Mesendoderm (in vitro differentiated cells): ENCODE measurements at places on chromosomes 5 and 9.

GRCh38 chr9:71878327-71879274, 32.4 kb downstream of the ABHD17B start:
- H3K36me3 ChIP-seq, result no peaks in the 10 kb centered on the region
- no peak overlapping the region for H3K27ac ChIP-seq

DNA sequence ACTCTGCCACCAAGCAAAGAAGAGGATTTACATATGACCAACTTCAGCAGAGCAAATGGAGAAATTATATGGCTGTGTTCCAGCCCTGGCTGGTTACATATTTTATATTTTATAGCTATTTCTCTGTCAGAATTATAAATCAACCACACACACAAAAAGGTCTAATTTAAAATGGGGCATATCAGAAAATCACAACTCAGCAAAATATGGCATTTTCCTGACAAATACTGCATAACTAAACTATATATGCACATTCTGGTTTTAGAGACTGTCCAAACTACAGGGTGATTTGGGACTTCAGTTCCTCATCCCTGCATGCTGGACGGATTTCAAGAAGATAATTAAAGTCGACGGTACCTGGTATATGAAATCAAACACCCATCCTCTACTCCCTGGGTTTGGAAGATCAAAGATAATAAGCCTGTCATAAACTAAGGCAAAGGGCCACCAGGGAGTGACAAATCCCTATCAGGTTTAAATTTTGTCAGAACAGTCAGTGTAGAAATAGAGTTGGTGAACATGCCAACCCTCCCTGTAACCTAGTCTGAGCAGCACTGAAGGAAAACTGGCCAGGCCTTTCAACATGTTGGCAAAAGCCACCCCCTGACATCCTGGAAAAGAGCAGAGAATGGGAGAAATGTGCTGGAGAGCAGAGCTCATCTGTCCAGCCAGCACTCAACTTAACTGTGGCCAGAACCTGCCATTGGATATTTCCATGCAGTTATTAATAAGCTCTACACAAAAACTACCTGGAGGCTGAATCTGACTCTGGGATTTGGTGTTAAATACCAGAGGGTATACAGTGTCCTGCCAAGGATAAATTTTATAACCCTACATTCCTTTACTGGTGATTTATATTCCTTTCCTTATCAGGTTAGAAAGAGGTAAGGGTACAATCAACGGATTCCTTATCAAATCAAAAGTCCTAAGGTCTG, 235.7 kb downstream of the ENC1 start:
- H3K4me3 ChIP-seq, result no peak overlapping the region
- DNase-seq, result no peak
- no peak overlapping the region for H3K27ac ChIP-seq
- no peaks in the 10 kb centered on the region for H3K36me3 ChIP-seq
- H3K27me3 ChIP-seq, result no peaks in the 10 kb centered on the region

DNA sequence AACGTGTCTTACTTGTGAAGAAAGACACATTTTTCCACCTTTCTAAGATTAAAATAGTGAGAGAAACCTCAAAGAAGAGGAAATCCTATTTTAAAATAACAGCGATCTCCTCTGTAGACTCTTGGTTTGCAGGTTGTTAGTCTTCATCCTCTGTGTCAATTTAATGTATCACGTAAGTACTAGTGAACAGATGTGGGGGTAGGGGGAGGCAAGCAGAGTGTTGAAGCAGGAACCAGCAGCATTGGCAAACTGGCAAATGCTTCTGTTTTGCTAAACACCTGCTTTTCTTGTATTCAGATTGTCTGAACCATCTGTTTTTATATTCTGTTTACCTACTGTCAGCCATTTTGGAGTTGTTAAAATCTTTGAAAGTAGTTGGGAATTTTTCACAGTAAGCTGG, 159.3 kb upstream of the TLX3 start:
- H3K27ac ChIP-seq, result no peak overlapping the region
- no peaks in the 10 kb centered on the region for H3K36me3 ChIP-seq
- H3K4me3 ChIP-seq, result no peak overlapping the region
- no peaks in the 10 kb centered on the region for H3K27me3 ChIP-seq

DNA sequence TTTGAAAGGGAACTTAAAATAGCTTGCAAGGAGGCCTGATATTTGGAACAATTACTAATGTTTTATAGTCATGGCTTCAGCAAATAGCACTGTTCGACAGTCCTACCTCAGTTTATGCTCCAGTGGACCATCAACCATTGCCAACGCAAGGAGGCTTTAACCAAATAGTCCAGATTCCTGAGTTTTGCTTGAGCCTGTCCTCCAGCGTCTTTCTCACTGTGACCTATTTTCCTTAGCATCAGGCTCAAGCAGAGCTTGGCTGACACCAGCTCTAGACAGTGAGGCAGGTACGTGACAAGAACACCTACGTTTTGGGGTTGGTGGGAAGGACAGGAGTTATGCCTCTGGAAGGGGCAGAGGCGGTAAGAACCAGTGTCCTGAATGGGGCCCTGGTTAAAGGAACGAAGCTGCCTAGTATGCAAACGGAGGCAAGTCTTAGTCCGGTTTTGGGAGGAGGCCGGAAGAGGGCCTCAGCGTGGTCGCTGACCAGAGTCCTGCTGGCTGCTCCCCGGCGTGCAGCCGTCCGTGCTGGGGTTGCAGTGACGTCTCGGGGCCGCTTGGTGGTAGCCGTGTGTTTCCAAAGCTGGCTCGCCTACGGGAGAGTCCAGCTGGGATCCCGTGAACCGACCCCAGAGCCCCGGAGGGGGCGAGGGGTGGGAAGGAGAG, 998 bp upstream of the FGF18 start:
- H3K4me3 ChIP-seq, result no peak overlapping the region
- peaks cover 15% of the 10 kb centered on the region for H3K27me3 ChIP-seq

DNA sequence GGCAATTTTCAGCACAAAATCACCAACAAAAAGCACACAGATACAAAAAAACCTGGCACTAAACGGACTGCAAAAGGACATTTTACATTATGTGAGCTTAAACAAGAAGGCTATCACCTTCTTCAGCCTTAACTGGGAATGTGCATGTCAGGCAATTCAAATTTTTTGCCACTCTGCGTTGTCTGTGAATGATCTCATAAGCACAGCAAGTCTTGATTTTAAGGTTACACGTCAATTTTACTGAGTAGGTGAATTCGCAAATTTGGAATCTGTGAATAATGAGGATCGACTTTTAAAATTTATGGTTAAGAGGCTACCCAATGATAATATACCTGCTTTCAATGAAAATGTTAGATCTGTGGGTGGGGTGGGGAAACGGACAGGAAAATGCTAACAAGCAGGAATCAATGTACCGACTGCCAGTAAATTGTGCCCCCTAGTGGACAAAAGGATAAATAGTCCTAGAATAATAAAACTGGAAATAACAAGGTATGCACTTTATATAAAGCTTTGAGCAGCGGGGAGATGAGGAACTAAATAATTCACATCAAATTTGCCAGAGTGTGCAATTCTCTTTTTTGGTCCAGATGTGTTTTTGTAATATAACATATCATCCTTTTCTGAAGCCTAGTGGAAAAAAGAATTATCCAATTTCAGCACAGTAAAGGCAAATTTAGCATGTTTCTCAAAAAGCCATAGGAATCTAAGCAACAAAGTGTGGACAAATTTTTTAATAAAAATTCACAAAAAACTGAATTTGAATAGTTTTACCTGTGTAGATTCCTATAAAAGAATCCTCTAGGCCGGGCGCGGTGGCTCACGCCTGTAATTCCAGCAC, 20.5 kb downstream of the EQTN start:
- peak; percentile 59 for DNase-seq
- no peaks in the 10 kb centered on the region for H3K4me1 ChIP-seq
- H3K27me3 ChIP-seq, result no peaks in the 10 kb centered on the region
- no peaks in the 10 kb centered on the region for H3K36me3 ChIP-seq
- no peak overlapping the region for H3K4me3 ChIP-seq
- no peak overlapping the region for H3K27ac ChIP-seq

DNA sequence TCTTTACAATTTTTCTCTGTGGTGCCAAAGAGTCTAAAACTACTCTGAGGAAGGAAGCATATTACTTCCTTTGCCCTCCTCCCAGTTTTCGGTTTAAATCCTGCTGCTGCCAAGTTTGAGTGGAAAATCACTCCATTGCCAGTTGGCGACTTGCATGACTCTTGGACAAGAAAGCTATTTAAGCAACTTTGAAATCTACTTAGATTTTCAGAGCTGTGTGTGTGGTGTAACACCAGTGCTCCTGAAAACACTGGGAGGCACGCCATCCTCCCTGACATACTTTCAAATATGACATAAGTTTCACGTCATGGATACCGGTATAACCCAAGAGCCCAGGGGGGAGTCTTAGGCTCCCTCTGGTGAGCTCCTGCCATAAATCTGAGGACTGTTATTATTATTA, 83.5 kb upstream of the RIOK2 start:
- H3K36me3 ChIP-seq, result no peaks in the 10 kb centered on the region
- no peak for DNase-seq
- H3K4me1 ChIP-seq, result no peaks in the 10 kb centered on the region
- H3K27ac ChIP-seq, result no peak overlapping the region
- no peak overlapping the region for H3K4me3 ChIP-seq

DNA sequence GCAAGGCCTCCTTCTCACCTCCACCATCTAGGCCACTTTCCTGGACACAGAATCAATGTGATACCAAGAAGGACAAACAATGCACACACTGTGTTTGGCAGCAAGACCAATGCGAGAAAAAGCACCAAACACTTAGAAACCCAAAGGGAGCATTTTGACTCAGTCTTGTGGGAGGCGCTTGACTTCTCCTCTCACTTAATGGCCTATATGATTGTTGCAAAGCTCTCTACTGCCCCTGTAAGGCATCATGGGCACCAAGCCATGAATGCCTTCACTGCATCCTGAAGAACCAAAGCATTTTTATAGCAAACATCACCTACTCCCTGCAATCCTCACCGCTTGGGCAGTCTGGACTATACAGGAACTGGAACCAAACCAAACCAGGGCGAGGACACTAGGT, 57.5 kb downstream of the CDH6 start:
- DNase-seq, result peak; percentile 25
- no peaks in the 10 kb centered on the region for H3K27me3 ChIP-seq
- no peak overlapping the region for H3K4me3 ChIP-seq
- no peaks in the 10 kb centered on the region for H3K36me3 ChIP-seq
- no peaks in the 10 kb centered on the region for H3K4me1 ChIP-seq
- no peak overlapping the region for H3K27ac ChIP-seq

DNA sequence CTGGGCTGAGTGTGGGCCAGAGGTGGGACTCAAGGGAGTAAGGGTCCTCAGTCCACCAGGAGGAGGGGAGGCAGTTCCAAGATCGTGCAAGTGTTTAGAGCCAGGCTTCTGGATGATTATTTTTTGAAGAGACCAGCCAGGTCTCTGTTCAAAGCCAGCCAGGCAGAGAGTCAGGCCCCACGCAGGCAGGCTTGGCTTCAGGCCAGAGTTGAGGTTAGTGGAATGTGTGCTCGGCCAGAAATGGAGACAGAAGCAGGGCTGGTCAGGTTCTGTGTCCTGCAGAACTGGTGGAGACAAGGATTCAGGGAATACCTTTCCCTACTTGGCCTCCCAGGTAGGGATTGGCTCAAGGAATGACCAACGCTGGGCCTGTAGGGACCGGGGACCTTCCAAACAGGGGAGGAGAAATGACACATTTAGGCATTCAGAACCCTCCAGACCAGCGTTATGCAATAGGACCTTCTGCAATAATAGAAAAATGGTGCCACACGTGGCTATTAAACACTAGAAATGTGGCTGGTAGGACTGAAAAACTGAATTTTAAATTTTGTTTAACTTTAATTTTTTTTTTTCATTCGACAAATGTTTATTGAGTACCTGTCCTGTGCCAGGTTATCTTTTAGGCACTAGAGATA, 106.2 kb downstream of the CMYA5 start:
- H3K27me3 ChIP-seq, result no peaks in the 10 kb centered on the region
- DNase-seq, result no peak
- peaks cover 3% of the 10 kb centered on the region for H3K4me1 ChIP-seq
- H3K4me3 ChIP-seq, result no peak overlapping the region
- no peaks in the 10 kb centered on the region for H3K36me3 ChIP-seq

DNA sequence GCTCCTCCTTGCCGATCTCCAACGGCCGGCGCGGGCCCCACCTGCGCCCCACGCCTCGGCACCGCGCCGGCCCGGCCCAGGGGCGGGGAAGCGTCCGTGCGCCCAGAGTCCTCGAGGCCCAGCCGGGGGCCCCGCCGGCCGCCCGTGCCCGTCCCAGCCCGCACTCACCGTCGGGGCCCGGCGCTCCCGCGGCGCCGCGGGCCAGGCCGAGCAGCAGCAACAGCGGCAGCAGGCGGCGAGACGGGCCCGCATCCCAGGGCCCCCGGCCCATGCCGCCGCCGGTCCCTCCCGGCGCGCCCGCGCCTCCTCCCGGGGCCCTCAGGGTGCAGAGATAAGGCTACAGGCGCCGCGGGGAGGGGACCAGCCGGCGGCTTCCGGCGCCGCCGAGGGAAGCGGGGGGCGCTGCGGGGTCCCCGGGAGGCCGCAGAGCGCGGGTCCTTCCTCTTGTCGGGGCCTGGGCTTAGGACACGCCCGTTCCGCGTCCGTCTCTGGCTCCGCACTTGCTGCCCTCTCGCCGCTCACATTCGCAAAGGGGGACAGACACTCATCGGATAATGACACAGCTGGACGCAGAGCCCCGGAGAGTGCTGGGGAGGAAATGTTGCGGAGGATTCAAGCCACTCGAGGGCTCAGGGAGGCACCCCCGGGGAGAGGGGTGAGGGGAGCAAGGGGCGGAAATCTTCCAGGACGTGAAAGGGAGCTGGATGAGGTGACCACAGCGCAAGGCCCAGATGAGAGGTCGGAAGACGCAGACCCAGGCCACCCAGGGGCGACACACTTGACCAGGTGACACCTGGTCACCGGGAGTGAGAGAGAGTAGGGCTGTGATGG, at the start of gene SUSD1:
SUSD1 (minus strand) TSS at position 333 of the 831 bp plus-strand sequence; CDS start at position 271, 62 bp downstream.
- peak within 1 kb of the TSS; percentile 45 for H3K27ac ChIP-seq
- DNase-seq, result peak; percentile 53
- H3K27me3 ChIP-seq, result no peaks in the 10 kb centered on the region
- peaks cover 2% of the 10 kb centered on the region for H3K4me1 ChIP-seq
- H3K36me3 ChIP-seq, result no peaks in the 10 kb centered on the region

GRCh38 chr5:177049285-177049684, 26.8 kb downstream of the ZNF346 start:
- no peaks in the 10 kb centered on the region for H3K4me1 ChIP-seq
- H3K36me3 ChIP-seq, result peaks cover 5% of the 10 kb centered on the region
- no peaks in the 10 kb centered on the region for H3K27me3 ChIP-seq
- no peak overlapping the region for H3K4me3 ChIP-seq

GRCh38 chr9:125631391-125632085, 75.5 kb downstream of the MAPKAP1 start:
- H3K4me1 ChIP-seq, result peaks cover 8% of the 10 kb centered on the region
- H3K27ac ChIP-seq, result no peak overlapping the region
- DNase-seq, result peak; percentile 65
- no peaks in the 10 kb centered on the region for H3K36me3 ChIP-seq

DNA sequence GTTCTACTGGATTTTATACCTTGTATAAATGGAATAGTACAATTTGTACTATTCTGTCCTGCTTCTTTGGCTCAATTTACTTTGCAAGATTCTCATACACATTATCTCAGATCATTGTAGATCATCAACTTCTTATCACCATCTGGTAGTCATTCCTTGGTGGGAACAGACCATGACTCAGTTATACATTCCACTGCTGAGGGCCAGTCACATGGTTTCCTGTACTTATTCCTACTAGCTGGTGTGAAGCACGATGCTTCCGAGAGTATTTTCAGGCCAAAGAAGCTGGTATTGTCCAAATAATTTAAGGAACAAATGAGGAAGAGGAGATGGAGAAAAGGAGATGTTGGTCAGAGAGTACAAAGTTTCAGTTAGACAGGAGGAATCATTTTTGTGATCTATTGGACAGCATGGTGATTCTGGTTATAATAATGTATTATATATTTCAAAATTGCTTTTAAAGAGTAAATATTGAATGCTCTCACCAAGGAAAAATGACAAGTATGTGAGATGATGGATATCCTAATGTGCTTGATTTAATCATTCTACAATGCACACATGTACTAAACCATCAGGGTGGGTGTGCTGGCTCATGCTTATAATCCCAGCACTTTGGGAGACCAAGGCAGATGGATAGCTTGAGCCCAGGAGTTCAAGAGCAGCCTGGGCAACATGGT, 124.1 kb downstream of the SYK start:
- no peaks in the 10 kb centered on the region for H3K36me3 ChIP-seq
